ENCODE measurements at places on chromosomes 2 and 18. TPM values are rescaled to one million over a fixed set of nuclear protein-coding genes. Genes with fewer than 3 reads are reported as not detected.

Gene RAB17
- total RNA-seq = 3.5 TPM

Gene TNFAIP6
- 4.9 TPM for total RNA-seq

Gene RAD51AP2
- 0.43 TPM for total RNA-seq

Gene SIX3
- total RNA-seq = not detected

Gene ANAPC1
- total RNA-seq = 21.1 TPM

Gene NHEJ1
- total RNA-seq = 6.7 TPM

Gene ANKRD29
- 3.9 TPM for total RNA-seq

Gene GKN2
- total RNA-seq = not detected

Gene HS1BP3
- 15.6 TPM for total RNA-seq

Gene LIMS4
- total RNA-seq = 4.5 TPM

Gene EPG5
- total RNA-seq = 16.7 TPM

Gene KLHL30
- total RNA-seq = 14.3 TPM

Gene HOXD8
- total RNA-seq = 1.1 TPM

Gene GAREM1
- 10.0 TPM for total RNA-seq

Gene HTR2B
- total RNA-seq = 2.9 TPM

Gene INPP5D
- 6.2 TPM for total RNA-seq

GRCh38 chr18:73023975-73024374, 156.2 kb upstream of the NETO1 start:
- no peak for DNase-seq

- DNase-seq = no peak
Measured at GRCh38 chr2:86019121-86019520, 86.6 kb downstream of the POLR1A start.

DNA sequence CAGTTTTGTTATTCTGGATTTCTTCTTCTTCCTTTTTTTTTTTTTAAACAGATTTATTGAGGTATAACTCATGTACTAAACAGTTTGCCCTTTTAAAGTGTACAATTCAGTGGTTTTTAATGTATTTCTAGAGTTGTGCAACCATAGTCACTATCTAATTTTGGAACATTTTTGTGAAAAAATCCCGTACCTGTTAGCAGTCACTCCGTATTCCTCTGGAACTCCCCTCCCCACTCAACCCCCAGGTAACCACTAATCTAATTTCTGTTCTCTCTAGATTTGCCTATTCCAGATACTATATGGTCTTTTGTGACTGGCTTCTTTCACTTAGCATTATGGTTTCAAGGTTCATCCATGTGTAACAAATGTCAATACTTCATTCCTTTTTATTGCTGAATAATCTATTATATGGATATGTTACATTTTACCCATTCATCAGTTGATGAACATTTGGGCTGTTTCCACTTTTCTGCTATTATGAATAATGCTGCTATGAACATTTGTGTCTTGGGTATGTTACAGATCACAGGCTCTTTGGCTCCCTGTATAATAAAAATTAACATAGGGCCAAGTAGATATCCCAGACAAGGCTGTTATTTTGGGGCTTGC, 21.9 kb downstream of the EHBP1 start:
- DNase-seq = no peak

DNA sequence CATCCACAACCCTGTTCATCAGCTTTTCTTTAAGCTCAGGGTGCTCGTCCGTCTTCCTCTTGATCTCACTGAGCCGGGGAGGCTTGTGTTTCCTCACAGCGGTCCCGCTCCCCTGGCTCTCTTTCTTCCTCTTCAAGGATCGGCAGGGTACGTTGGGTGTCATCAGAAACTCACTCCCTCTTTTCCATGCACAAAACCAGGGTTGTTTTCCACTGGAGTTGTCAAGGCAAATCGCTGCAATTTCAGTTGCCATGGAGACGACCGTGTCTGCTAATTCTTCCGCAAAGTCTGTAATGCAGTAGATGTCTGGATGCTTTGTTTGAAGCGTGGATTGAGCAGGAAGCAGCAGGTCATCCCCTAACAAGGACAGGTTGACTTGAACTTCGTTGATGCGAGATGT, 146.4 kb downstream of the DAW1 start:
- no peak for DNase-seq

DNA sequence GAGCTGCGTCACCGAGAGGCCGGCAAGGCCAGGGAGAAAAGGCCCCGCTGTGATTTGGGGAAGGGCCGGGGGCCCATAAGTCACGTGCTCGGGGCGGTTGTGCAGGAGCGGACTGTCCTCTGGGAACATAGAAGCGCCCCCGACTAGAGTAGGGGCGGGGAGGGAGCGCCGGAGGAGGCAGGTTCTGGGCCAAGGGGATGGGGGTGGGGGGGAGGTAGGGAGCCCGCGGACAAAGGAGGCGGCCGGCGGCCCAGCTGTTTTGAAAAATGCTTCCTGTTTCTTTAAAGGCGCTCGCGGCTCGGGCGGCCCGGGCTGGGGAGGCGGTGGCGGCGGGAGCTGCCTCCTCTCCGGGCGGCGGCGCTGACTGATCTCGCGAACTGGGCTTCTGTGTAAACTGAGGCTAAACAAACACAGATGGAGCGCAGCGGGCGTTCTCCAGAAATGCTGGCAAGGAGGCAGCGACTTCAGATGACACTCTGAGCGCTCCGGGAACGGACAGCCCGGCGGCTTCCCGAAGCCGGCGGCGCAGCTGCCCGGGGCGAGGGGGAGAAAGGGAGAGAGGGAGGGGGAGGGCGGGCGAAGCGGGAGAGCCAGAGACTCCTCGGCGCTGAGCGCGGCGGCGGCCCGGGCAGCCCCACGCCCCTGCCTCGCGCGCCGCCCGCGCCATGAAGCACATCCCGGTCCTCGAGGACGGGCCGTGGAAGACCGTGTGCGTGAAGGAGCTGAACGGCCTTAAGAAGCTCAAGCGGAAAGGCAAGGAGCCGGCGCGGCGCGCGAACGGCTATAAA, at the start of gene ATOH8:
Gene ATOH8, plus strand, starts transcription at position 467 of the 788 bp plus-strand sequence. Its CDS starts 199 bp downstream, at position 666.
- peak; percentile 91 for DNase-seq

DNA sequence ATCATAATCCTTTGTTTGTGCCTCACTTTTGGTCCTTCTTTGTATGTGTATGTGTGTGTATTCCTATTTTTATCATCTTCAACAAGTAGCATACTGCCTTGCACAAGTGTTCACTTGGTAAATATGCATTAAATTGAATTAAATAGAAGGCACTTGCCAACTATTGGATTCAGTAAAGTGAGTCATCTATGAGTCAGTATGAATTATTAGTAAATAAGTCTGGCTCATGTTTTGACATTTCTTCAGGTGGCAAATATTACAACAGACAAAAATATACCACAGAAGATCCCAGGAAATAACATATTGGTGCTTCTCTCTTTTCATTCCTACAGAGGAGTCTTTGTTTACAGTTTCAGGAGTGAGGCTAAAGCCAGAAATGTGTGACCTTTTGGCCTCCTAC, 84.1 kb downstream of the CDK15 start:
- no peak for DNase-seq

DNA sequence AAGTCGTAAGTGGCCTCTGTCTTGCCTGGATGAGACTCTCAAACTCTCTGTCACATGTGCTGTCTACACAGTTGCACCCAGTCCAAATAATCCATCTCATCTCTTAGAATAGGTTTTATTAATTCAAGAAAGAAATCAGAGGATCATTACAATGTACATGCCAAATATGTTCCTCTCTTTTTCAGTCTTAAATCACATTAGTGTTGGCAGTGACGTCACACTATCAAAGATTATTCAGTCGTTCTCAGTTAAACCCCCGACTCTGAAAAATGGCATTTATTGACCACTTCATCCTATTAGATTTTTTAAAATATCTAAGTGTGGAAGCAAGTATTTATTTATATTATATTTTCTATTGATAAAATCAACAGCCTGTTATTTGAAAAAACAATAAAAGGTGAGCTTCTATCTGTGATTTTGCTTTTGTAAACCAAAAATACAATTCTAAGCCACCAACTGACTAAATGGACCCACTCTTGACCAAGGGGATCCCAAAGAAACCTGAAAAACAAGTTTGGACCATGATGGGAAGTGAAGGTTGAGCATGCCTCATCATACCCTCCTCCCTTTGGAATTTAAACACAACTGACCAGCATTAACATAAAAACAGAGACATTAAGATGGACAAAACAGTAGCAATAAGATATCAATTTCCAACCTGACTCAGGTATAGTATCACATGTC, 1894.4 kb upstream of the LRRTM1 start:
- DNase-seq = no peak

GRCh38 chr2:46720592-46721185, 194.9 kb downstream of the MCFD2 start:
- DNase-seq = no peak

GRCh38 chr18:54561706-54562267, 29.3 kb upstream of the DYNAP start:
- DNase-seq = no peak

DNA sequence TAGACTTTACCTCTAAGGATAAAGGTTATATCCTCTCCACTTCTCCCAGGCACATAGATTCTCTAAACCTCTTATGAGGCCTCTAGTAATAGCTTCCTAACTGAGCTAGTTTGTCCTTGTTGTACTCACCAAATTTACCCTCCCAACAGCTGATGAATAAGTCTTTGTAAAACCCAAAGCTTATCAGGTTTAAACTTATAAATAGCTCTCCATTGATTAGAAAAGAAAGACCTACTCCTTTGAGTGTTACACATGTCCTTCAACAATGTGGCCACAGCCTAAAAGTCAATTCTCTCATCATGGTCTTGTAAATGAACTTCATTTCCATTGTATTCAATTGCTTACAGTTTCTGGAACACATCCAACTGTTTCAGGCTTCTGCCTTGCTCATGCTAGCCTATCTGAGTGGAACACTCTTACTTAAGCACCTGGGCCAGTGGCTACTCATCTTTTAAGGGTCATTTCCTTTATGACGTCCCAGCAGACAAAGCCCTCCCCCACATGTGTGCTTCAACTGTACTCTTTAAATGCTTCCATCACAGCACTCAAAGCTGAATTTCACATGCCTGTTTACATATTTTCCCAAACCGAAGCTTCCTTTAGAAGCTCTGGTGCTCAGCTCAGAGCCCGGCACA, 131.6 kb downstream of the CDH2 start:
- no peak for DNase-seq

GRCh38 chr2:69943000-69943842, 18.2 kb downstream of the ASPRV1 start:
- no peak for DNase-seq

DNA sequence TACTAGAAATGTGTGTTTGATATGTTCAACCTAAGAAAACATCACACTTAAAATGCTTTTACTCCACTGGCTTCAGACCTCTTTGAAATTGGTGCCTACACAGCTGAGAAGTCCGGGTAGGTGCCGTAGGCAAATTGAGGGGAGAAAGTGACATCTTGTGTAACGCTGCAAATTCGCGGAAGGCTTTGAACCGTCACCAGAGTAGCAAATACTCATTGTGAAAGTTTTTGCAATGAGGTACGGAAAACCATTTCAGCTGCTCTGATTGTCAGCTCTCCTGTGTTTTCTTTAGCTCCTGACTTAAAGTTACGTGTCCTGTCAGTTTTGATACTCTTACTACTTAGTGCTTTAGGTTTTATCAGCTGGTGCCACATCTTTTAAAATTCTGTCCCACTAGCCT, 224.5 kb downstream of the FAM210A start:
- no peak for DNase-seq

DNA sequence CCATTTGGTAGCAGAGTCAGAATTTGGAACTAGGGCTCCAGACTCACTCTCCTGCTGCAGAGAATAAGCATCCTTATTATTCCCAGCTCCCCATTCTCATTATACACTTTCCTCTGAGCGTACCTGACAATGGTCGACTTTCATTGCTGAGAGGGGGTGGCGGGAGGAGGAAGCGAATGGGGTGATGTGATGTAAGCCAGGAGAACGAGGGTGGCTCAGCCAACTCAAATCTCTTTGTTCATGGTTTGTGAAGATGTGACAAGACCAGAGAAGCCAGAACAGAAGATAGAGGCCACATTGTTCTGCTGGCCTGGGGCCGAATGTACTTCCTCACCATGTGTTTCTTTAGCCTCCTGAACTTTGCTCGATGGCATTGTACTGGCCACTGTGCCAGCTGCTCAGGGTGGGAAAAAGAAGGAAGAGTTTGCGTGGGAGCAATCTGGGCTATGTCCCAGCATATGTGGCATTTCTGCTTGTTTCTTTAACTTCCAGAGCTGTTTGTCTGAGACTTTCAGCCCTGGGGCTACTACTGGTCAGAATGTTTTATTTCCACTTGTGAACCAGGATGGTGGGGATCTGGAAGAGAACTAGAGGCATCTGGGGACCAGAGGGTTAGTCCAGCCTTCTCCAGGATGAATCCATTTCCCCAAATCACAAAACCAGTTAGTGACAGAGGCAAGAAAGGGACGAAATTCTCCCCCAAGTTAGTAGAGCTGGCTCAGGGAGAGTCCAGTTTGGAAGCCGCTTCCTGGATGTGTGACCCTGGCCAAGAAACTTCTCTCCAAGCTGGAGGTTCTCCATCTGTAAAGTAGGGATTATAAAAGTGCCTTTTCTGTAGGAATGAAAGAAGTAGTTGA, 62.6 kb downstream of the MOGAT1 start:
- DNase-seq = no peak

- no peak for DNase-seq
Measured at GRCh38 chr18:75915941-75916623, 488.6 kb upstream of the SMIM21 start.

- no peak for DNase-seq
Measured at GRCh38 chr2:190527918-190528317, 6.6 kb downstream of the NEMP2 start.

DNA sequence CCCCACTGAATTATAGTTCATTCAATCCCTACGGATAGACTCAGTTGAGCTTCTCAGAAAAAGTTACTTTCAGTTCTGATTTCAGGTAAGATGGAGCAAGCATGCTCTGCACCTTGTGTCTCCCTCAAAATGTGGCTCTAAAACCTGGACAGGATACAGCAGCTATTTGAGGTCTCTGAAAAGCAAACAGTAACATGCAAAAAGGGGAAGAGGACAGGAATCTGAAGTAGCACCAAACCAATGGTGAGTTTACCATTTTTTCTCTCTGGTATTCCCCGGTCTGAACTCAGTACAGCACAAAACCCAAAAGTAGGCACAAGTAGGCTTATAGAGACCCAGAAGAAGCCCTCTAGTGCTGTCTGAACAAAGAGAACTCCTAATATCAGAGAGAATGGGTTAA, 34.1 kb downstream of the LANCL1 start:
- DNase-seq = no peak

DNA sequence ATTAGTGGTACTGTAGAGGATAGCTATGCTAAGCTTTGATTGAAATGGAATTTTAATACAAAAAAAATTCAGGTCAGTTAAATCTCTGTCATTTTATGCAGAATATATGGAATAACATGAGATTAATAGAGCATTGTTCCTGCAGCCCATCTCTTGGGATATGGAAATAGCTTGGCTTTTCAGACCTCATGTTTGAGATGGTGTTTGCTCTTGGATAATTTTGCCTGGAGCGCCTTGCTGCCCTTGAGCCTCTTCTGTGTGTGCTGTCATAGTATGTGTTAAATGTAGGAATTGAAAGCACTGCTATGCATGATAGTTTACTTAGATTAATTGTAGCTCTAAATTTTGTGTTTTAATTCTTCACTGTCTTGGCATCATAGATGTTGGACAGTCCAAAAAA, 27.7 kb downstream of the GALNT1 start:
- no peak for DNase-seq

GRCh38 chr2:183033951-183034350, 4.3 kb downstream of the NCKAP1 start:
- no peak for DNase-seq

Measured in cardiac septum (tissue), 1 donor.